ENCODE measurements at places on chromosomes 7 and 10.

DNA sequence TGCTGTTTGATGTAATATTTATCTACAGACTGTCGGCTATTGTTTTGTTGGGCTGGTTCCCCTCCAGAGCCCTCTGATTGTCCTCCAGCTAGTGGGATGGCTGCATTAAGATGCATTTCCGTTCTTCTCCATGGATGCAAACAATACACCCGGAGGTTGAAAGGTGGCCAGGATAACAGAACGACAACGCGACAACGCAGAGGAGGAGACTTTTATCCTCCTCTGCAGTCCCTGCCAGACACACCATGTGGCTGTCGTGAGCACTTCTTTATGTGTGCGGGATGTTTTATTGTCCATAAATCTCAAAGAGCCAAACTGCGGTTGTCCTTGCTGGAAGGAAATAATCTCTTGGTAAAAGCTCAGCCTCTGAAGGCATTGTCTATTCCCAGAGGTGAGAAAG lies 39.1 kb upstream of the TCERG1L start:
- H3K36me3 ChIP-seq: no peaks in the 10 kb centered on the region
- H3K27me3 ChIP-seq: peaks cover 5% of the 10 kb centered on the region
- no peak overlapping the region for H3K4me3 ChIP-seq
- DNase-seq: no peak

DNA sequence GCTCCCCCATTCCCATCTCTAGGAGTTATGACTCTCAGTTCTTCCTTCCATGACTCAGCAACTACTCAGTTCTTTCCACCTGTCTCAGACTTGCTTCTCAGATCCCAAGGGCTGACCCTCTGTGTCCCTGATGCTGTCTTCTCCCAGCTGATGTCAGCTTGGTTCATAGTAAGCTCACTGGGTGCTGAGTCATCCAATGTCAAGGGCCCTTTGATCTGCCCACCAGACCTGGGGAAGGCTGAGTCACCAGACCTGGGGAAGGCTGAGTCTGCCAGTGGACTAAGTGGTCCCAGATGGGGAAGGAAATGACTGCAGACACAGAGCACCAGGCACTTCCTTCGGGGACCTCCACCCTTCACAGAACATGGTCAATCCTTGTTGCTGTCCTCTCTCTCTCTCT lies 76.1 kb upstream of the ZEB1 start:
- H3K27me3 ChIP-seq: no peaks in the 10 kb centered on the region
- H3K4me3 ChIP-seq: no peak overlapping the region
- DNase-seq: no peak

DNA sequence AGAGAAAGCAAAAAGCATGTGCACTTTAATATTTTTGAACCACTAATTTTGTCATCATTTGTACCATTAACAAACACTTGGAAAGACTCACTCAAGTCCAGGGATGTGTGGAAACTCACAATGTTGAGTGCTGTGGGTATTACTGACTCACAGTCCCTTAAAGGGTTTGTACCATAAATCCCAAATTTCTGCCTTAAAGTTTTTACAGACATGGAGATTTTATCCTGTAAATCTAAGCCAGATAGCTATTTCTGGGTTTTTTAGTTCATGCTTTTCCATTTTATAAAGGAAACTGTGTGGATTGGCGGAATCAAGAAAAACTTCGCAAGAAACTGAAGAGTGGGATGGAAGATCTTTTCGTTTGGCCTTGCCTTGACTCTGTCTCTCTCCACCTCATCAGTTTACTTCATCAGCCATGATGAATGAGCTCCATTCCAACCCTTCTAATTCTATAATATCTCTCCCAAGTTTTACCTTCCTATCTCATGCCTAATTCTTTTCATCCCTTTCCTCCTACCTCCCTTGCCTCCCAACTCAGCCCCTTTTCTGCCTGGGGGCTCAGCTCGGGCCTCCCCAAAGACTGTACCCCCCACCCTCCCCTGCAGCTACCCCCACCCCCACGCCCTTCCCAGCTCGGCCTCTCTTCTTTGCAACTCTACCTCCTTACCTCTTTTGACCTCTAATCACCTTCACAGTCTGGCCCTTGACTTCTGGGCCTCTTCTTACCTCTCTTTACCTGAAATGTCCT lies 218.5 kb upstream of the MKLN1 start:
- H3K27ac ChIP-seq: peak overlapping the region; percentile 100
- H3K27me3 ChIP-seq: no peaks in the 10 kb centered on the region
- H3K36me3 ChIP-seq: peaks cover 40% of the 10 kb centered on the region
- H3K4me3 ChIP-seq: peak overlapping the region; percentile 97

GRCh38 chr7:81150951-81151361 lies 232.1 kb upstream of the SEMA3C start:
- DNase-seq: no peak
- no peak overlapping the region for H3K4me3 ChIP-seq
- H3K27ac ChIP-seq: no peak overlapping the region
- H3K4me1 ChIP-seq: no peaks in the 10 kb centered on the region
- no peaks in the 10 kb centered on the region for H3K36me3 ChIP-seq

DNA sequence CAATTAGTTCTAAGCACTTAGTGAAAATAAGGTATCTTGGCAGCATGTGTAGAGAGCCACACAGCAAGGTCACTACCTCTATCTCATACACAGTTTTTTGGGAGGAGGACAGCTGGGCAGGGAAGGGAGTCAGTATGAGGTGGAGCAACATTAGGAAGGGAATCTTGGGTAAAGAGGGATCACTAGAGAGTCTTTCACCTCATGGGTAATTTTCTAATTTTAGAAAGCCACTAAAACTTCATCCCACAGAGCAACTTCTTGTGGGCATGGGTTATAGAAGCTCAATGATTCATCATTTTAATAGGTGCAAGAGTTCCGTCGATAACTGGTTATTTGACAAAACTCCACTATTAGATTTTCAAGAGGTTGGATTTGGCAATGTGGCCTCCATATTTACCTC lies 2.5 kb downstream of the NRAP start:
- DNase-seq: no peak
- H3K27me3 ChIP-seq: peaks cover 20% of the 10 kb centered on the region
- no peak overlapping the region for H3K27ac ChIP-seq
- no peaks in the 10 kb centered on the region for H3K36me3 ChIP-seq

- H3K36me3 ChIP-seq: peaks cover 38% of the 10 kb centered on the region
- peaks cover 8% of the 10 kb centered on the region for H3K4me1 ChIP-seq
- no peak overlapping the region for H3K4me3 ChIP-seq
- DNase-seq: no peak
Observed at GRCh38 chr10:102815790-102816549, 21.2 kb downstream of the CYP17A1 start.

GRCh38 chr7:144908943-144909556 lies 73.2 kb upstream of the TPK1 start:
- H3K27me3 ChIP-seq: peaks cover 8% of the 10 kb centered on the region
- H3K4me3 ChIP-seq: no peak overlapping the region
- H3K36me3 ChIP-seq: no peaks in the 10 kb centered on the region
- peak overlapping the region; percentile 65 for H3K27ac ChIP-seq
- DNase-seq: no peak

DNA sequence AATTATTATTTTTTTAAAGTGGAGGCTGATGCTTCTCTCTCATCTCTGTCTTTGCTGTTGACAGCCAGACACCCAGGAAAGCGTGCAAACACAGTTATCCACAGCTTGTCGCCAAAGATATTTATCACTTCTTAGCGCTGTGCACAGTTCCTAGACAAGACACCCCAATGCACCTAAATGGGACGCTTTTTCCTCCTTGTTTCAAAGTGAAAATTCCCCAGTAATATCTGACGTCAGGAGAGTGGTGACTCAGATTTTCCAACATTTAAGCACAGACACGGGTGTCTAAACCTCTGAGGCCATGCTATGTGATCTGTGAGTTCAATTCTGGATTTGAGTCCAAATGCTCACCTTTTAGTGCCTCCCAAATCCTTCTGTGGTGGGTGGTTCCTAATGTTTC lies 151.6 kb downstream of the EMX2 start:
- DNase-seq: no peak
- no peaks in the 10 kb centered on the region for H3K4me1 ChIP-seq
- H3K27ac ChIP-seq: no peak overlapping the region
- H3K27me3 ChIP-seq: peaks cover 32% of the 10 kb centered on the region
- H3K36me3 ChIP-seq: no peaks in the 10 kb centered on the region
- H3K4me3 ChIP-seq: no peak overlapping the region

DNA sequence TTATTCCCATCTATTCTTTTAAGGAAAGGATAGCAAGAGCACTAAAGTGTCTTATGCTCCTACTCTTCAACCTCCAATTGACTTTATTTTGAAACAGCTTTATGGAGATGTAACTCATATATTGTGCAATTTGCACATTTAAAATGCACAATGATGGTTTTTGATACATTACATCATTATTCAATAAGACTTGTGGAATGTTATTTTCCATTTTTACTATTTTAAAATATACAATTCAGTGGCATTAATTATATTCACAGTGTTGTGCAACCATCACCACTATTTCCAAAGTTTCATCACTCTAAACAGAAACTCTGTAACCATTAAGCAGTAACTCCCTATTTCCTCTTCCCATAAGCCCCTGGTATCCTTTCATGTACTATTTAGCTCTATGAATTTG lies 489.8 kb downstream of the NEBL start:
- no peak overlapping the region for H3K27ac ChIP-seq
- no peaks in the 10 kb centered on the region for H3K27me3 ChIP-seq
- no peak for DNase-seq
- no peaks in the 10 kb centered on the region for H3K4me1 ChIP-seq

GRCh38 chr7:80127412-80128160 lies 7.0 kb upstream of the GNAI1 start:
- H3K27me3 ChIP-seq: no peaks in the 10 kb centered on the region
- H3K4me3 ChIP-seq: no peak overlapping the region

DNA sequence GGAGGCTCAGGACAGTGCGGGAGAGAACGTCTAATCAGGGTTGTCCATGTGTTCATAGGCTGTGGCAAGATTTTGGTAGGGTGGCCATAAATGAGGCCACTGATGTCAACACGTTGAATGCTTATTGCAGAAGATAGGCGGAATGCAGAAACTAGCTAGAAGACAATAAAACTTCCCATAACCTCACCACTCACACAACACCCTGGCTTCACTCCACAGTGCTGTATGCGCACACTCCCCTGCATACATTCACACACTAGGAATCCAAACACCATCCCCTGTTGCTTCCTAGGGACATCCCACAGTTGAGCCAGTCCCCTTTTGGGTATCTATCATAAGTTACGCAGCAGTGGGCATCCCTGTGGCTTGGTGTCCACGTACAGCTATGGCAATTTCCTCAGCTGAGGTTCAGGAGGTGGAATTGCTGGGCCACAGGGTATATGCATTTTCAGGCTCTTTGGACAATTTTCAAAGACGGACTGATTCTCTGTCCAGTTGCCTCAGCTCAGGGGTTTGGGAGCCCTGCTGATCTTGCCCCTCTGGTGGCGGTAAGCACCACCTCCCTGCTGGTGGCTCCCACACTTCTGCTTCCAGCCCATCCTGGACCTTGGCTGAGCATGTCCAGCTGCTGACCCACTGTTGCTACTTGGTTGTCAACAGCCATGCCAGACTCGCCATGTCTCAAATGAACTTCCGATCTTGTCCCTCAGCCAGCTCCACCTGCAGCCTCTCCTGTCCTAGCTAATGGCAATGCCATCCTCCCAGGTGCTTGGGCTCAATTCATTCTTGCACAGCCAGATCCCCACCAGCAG lies 36.4 kb downstream of the CDH23 start:
- peaks cover 12% of the 10 kb centered on the region for H3K27me3 ChIP-seq
- no peaks in the 10 kb centered on the region for H3K36me3 ChIP-seq
- no peak for DNase-seq
- no peak overlapping the region for H3K27ac ChIP-seq
- H3K4me3 ChIP-seq: no peak overlapping the region

- peaks cover 3% of the 10 kb centered on the region for H3K36me3 ChIP-seq
- no peak overlapping the region for H3K4me3 ChIP-seq
- no peaks in the 10 kb centered on the region for H3K4me1 ChIP-seq
- H3K27me3 ChIP-seq: no peaks in the 10 kb centered on the region
- no peak for DNase-seq
Observed at GRCh38 chr7:27605283-27605682, 57.4 kb downstream of the HIBADH start.

GRCh38 chr10:75272896-75273295 lies 37.1 kb upstream of the COMTD1 start:
- H3K36me3 ChIP-seq: no peaks in the 10 kb centered on the region
- H3K4me3 ChIP-seq: no peak overlapping the region
- no peaks in the 10 kb centered on the region for H3K4me1 ChIP-seq
- peaks cover 6% of the 10 kb centered on the region for H3K27me3 ChIP-seq

GRCh38 chr7:155804897-155805825 lies 7.1 kb downstream of the SHH start:
- peaks cover 14% of the 10 kb centered on the region for H3K4me1 ChIP-seq
- H3K4me3 ChIP-seq: peak overlapping the region; percentile 31
- H3K27me3 ChIP-seq: peaks cover 50% of the 10 kb centered on the region
- no peak overlapping the region for H3K27ac ChIP-seq
- DNase-seq: peak; percentile 54

- no peaks in the 10 kb centered on the region for H3K27me3 ChIP-seq
- peak overlapping the region; percentile 92 for H3K4me3 ChIP-seq
- peak overlapping the region; percentile 99 for H3K27ac ChIP-seq
- H3K36me3 ChIP-seq: peaks cover 84% of the 10 kb centered on the region
- H3K4me1 ChIP-seq: peaks cover 42% of the 10 kb centered on the region
- DNase-seq: no peak
Observed at GRCh38 chr7:142790056-142790455, 19.3 kb downstream of the PRSS2 start.

- no peaks in the 10 kb centered on the region for H3K4me1 ChIP-seq
- no peak overlapping the region for H3K27ac ChIP-seq
- peaks cover 22% of the 10 kb centered on the region for H3K27me3 ChIP-seq
- no peak overlapping the region for H3K4me3 ChIP-seq
- H3K36me3 ChIP-seq: no peaks in the 10 kb centered on the region
- no peak for DNase-seq
Observed at GRCh38 chr10:27914888-27915287, 84.0 kb downstream of the ODAD2 start.

DNA sequence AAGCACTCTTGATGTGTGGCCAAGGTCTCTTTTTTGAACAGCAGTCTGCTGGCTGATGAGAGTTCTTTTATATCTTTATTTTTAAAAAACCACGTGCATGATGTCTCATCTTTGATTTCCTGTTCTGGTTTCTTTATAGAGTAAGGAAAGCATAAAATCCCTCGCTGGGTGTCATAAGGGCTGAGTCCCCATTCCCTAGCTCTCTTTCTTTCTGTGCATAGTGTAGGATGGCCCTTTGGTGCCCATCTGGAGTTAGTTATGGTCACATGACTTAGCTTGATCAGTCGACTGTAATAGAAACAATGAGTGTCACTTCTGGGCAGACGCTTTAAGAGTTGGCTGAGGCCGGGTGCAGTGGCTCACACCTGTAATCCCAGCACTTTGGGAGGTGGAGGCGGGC lies 38.5 kb downstream of the GHRHR start:
- H3K27ac ChIP-seq: no peak overlapping the region
- no peaks in the 10 kb centered on the region for H3K4me1 ChIP-seq
- no peak overlapping the region for H3K4me3 ChIP-seq

DNA sequence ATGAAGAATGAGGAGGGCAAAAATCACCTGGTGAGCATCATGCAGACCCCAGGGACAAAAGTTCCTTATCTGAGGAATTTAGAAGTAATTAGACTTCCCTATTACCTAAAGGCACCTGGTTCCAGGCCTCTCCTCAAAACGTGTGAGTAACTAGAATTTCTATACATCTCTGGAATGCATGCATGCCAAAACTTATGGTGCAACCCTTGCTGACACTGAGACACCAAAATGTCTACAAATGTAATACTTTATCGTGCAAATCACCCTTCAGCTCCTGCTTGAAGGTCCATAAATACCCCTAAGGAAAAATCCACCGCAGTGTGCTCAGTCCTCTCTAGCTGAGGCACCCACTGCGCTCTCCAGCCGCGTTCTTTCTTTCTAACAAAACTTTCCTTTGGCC lies 84.2 kb downstream of the PAXIP1 start:
- no peak overlapping the region for H3K4me3 ChIP-seq
- H3K36me3 ChIP-seq: no peaks in the 10 kb centered on the region
- H3K27me3 ChIP-seq: peaks cover 46% of the 10 kb centered on the region
- H3K4me1 ChIP-seq: peaks cover 3% of the 10 kb centered on the region
- H3K27ac ChIP-seq: no peak overlapping the region

Data from effector memory CD8-positive, alpha-beta T cell (primary cell).